ENCODE measurements at places on chromosomes 1 and 21. TPM values are rescaled to one million over a fixed set of nuclear protein-coding genes. Genes with fewer than 3 reads are reported as not detected.

Gene TSPAN2
- 9.9 TPM for total RNA-seq

Gene PADI2
- total RNA-seq = 6.0 TPM

Gene KIRREL1
- total RNA-seq = 54.9 TPM

Gene PRUNE1
- total RNA-seq = 24.0 TPM

Gene AKNAD1
- not detected for total RNA-seq

Gene NBPF10
- total RNA-seq = 3.8 TPM

Gene RNU1-3
- 8,605 TPM for total RNA-seq

Gene AMY1B
- not detected for total RNA-seq

All from kidney (tissue), 22 donors.